ENCODE measurements at places on chromosomes 1 and 21.

- no peak for DNase-seq
Measured at GRCh38 chr1:61084491-61085031, 2.2 kb downstream of the NFIA start.

DNA sequence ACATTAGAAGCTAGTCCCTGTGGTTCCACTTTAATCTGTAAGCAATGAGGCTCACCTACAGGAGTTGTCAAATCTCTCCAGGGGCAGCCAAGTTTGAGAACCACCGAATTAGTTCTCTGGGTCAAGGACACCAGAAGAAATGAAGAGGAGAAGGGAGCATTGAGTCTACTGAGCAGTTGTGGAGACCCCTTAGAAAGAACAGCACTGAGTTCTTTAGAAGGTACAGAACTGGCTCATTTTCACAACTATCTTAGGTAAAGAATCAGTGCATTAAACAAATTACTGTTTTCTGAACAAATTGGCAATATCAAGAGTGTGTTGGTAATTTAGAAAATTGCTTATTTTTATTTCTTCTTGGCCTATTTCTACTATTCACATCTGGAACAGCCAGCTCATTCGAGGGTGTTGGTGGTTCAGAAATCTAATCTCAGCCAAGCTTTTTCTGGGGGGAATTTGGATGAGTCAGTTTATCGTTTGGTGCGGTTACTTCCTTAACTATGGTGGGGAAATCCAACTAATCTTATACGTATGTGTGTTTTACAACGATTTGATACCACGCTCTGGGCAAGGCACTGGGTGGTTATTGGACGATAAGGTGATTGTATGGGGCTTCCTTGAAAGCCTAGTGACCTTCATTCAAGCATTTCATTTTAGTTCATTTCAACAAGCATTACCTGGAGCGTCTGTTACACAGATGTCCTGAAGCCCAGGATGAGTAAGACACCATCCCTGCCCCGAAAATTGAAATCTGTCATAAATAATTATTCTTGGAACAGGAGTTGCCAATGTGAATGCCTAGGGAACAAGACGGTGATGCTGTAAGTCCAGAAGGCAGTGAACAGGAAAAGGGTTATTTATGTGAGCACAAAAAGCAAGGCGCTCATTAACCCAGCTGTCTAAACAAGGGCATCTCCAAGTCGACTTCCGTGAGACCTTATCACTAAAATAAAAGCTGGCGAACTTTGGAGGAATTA is 52.0 kb upstream of the TMPRSS2 start:
- DNase-seq: no peak

DNA sequence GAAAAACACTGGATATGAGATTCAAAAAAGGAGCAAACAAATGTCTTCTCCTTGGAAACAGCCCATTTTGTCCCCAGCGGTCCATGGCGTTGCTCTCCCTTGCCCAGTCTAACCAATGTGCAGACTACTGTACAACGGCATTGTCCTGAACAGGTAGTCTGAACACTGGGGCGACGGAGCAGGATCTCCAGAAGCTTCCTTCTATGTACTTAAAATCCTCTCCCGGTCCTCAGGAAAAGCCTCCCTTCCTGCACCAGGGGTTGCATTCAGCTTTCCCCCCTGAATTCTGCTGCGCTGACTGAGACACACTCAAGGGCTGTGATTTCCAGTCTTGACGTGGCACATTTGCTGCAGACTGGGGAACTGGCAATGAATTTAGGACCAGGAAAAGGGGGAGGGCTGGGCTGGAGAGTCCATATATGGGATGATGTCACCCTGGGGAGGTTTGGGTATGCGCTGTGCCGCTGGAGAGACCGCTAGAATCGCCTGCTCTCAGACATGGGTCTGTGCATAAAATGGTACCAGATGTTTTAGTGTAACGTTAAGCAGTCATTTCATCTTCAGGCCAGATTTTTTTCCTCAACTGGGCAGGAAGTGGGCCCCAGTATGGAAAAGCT is 275.9 kb upstream of the C1orf105 start:
- no peak for DNase-seq

DNA sequence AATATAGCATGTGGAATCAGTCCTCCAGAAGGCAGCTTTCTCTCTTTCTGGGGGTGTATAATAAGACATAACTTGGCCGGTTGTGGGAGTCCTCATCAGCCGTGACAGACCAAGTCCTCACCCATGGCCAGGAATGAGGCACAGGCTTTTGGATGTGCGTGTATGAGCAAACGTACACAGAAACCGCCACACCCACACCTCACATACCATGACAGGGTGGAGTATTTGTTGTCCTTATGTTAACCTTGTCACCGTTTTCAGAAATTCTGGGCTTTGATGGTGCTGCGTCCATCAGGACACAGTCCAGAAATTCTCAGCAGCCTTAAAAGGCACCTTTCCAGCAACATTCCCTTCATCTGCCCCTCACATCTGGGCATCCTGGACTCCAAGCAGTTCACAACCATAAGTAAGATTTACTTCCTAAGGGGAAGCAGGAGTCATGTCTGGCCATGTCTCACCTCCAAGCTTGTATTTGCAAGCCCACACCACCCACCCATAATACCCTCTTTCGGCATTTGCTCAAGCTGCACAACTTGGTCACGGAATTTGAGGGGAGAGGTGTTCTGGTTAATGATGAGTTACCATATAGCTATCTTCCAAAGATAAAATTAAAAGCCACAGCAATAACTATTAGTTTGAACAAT is 12.4 kb downstream of the C1orf116 start:
- DNase-seq: no peak

DNA sequence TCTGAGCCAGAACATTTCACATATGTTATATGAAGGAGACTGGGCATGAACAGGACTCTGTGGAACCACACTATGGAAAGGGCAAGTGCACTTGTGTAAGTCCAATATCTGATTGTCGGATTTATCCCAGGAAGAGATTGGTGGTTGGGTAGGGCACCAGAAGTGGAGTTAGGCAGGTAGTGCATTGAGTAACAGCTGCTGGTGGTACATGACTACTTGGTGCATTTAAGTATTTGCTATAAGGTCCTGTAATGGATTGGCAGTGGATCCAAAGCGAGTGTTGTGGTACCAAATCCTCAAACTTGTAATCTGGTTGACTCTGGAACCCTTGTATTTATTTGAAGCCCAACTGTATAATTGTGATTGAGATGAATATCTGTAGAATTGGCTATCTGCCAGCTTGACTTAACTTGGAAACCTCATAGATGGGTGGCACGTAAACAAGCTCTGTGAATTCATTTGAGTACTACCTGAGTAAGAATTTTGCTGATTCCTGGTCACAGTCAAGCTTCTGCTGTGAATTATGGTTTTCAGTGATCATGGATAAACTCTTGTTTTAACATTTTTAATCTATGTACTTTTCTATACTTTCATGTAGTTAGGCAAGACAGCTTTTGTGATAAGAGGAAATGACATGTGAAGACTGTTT is 21.1 kb downstream of the UBAP2L start:
- DNase-seq: no peak

DNA sequence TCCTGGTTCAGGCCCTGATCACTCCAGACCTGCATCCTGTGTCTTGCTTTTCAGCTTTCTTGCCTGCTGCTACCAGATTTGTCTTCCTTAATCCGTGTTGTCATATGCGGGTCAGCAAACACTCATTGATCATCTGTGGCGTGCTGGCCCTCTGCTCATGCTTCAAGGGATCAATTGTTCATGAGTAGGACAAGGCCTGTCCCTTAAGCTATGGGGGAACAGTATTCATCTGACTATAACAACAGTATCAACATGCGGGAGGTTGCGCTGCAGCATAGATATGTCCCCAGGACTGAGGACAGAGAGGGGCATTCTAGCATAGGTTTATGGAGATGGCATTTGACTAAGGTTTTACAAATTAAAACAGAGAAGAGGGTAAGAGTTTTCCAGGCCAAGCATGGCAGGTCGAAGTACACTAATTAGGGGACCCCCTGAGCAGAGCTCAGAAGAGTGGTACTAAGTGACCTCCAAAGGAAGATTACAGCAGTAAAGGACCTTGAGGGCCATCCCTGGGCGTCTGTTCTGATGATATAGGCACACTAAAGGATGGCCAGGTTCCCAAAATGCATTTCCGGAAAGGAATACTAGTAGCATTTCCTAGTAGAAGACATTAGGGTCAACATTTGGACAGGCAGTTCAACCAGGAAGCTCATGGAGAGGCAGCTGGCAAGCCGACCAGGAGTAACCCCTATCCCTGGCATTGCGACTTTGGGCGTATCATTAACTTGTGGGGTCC is 811 bp upstream of the ZNF672 start:
- DNase-seq: no peak

GRCh38 chr1:198423673-198424072 is 116.8 kb downstream of the ATP6V1G3 start:
- DNase-seq: no peak

DNA sequence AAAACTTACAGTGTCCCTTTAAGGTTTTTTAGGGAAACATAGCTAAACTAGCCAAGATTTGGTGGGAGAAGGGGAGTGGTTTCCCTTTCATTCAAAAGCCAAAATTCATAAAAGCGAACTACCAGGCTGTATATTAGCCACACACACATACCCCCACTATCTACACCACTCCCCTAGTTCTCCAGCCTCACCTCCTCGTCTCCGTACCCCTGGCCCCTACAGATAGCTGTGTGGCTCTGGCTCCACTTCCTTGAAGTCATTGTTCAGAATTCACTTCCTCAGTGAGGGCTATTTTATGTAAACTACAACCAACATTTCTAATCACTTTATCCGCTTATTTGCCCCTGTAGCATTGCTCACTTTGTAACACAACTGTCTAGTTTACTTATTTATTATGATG is 5.3 kb upstream of the DPH5 start:
- no peak for DNase-seq

GRCh38 chr21:23822760-23823159 is 1784.5 kb downstream of the MRPL39 start:
- DNase-seq: no peak

DNA sequence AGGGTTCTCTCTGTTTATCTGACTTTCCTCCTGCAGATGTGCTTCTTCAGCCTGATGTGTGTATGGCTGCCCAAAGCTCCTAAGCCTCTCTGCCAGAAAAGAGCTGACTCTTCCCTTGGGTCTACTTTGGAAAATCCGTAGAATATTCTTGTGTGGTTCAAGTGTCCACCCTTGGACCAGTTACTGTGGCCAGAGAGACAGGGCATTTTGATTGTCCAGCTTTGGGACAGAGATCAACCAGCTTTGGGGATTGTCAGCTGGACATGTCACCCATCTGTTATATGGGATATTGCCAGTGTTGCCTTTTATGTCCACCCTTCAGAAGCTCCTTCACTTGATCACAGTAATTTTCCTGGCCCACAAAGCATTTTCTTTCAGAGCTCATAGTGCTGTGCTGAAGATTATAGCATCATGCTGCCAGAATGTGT is 126.2 kb upstream of the L1TD1 start:
- no peak for DNase-seq

DNA sequence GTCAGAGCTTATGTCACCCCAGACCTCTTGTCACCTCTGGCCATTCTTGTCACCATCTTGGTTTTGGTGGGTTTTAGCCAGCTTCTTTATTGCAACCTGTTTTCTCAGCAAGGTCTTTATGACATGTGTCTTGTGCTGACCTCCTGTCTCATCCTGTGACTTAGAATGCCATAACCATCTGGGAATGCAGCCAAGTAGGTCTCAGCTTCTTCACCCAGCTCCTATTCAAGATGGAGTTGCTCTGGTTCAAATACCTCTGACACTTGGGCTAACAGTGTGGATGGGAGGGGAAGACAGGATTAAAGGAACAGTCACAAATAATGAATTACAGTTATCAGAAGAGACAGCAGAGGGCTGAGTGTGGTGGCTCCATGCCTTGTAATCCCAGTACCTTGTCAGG is 30.5 kb upstream of the PIK3CD start:
- DNase-seq: no peak
